ENCODE measurements at places on chromosomes 7 and 10.

GRCh38 chr7:106626376-106627164 is 34.4 kb downstream of the CCDC71L start:
- DNase-seq, result no peak

GRCh38 chr10:99412099-99412498 is 18.3 kb downstream of the GOT1 start:
- DNase-seq, result no peak

- no peak for DNase-seq
Measured at GRCh38 chr10:14569274-14570060, 205.2 kb downstream of the FAM107B start.

- peak; percentile 65 for DNase-seq
Measured at GRCh38 chr7:35624299-35625186, 70.4 kb downstream of the HERPUD2 start.

GRCh38 chr7:133110312-133110711 is 28.4 kb upstream of the CHCHD3 start:
- DNase-seq, result no peak

DNA sequence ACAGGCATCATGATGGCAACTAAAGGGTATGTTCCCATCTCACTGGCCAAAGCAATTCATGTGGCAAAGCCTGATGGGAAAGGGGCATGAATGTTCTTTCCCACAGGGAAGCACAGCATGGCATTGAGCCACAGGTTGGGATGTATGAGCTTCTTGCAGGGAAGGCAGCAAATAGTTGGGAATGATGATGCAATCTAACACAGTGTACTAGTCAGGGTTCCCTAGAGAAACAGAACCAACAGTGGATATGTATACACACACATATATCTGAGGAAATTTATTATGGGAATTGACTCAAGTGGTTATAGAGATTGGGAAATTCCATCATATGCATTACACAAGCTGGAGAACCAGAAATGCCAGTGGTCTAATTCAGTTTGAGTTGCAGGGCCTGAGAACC is 253.6 kb upstream of the NPVF start:
- no peak for DNase-seq

DNA sequence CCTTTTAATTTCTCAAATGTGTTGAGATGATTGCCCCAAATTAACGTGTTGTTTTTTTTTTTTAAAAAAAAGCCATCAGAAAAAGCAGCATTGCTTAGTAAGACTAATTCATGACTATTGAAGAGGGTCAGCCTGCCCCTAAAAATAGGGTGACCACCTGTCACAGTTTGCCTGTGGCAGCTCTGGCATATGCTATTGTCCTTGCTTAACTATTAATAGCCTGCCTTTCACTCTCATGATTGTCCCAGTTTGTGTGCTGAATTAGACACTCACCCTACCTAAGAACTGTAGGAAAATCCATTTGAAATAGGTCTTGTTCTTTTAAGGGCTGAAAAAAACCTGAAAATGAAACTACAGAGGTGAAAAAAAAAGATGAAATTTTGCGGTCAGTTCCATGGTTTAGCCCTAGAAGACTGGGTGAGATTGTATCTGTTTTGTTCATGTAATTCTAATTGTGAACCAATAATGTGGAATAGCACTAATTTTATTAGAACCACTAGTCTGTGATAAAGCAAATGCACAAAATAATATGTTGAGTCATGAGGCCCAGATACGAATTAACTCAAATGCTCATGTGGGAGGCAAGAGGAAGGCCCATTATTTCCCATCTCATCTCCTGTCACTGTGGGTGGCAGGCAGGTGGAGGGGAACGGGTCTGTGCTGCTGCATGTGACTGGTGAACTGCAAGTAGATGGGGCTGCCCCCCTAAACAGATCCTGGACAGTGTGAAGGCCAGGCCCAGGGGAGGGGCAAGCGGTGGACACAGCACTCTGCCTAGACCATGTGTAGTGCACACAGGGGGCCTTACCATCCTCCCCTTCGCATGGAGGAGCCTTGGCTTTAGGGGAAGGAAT is 265.4 kb upstream of the NFE2L3 start:
- DNase-seq, result peak; percentile 25

DNA sequence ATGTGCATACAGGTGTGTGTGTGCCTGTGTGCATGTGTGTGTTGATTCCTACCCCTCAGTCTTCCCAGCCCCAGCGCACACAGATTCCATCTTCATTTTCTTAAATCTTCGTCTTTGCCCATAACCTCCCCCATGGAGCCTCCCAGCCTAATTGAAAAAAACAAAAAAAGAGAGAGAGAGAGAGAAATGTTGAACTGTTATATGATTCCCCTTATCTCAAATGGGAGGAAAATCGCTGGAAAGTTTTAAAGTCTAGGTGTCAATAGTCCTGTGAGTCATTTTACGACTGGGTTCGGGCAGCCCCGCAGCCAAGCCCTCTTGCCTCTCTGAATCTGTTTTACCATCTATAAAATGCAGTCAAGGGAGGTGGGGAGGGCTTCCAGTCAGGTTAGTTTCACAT is 60.9 kb downstream of the SPOCK2 start:
- no peak for DNase-seq

DNA sequence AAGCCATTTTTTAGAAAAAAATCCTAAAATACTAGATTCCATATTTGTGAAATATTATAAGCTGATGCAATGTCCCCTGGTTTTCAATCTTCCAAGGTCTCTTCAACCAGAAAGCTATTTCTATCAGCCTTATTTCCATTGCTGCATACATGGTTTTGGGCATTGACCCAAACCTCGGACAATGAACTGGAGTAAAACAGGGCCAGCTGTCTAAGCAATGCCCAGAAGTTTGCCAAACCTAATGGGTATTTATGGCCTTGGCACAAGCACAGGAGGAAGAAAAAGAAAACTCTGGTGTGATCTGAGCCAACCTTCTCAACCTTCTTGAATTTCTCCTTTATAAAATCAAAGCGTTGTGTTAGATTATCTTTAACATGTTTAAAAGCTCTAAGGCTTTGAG is 402.3 kb downstream of the DNAJB9 start:
- peak; percentile 88 for DNase-seq

GRCh38 chr7:33472348-33473025 is 343.1 kb downstream of the BBS9 start:
- no peak for DNase-seq

DNA sequence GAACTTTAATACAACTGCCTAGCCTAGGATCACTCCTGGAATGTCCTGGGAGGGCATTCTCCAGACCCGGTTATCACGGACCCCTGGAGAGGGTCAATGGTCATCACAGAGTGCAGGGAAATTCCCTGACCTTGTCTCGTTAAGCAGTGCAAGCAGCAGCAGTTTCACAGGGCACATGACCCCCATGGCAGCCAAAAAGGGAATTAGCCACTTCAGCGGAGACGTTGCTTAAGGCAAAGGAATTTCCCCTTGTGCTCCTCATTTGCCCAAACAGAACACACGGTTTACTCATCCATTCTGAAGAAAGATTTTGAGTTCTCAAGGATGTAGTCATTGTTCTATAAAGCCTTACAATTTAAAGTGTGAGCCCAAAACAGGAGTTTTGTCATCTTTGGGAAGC is 260.3 kb downstream of the SNX13 start:
- DNase-seq, result no peak

GRCh38 chr7:77360104-77360503 is 56.0 kb downstream of the GSAP start:
- DNase-seq, result no peak

DNA sequence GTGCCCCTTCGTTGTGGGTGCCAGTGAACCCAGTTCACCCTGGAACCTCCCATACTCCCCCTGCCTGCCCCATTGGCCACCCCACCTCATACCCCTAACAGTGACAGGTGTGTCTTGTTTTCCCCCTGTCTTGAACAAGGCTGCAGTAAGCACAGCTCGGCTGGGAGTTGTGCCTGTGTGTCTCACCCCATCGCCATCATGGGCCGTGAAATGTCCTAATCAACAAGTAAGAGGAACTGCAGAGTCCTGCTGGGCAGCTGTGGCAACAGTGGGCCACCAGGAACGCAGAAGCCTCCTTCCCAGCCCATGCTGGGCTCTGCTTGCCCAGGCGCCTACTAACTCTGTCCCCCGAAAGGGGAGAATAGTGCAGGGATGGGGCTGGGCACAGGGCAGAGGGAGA is 91.6 kb downstream of the C10orf105 start:
- no peak for DNase-seq

GRCh38 chr7:128000048-128000447 is 31.2 kb downstream of the LRRC4 start:
- DNase-seq, result no peak

DNA sequence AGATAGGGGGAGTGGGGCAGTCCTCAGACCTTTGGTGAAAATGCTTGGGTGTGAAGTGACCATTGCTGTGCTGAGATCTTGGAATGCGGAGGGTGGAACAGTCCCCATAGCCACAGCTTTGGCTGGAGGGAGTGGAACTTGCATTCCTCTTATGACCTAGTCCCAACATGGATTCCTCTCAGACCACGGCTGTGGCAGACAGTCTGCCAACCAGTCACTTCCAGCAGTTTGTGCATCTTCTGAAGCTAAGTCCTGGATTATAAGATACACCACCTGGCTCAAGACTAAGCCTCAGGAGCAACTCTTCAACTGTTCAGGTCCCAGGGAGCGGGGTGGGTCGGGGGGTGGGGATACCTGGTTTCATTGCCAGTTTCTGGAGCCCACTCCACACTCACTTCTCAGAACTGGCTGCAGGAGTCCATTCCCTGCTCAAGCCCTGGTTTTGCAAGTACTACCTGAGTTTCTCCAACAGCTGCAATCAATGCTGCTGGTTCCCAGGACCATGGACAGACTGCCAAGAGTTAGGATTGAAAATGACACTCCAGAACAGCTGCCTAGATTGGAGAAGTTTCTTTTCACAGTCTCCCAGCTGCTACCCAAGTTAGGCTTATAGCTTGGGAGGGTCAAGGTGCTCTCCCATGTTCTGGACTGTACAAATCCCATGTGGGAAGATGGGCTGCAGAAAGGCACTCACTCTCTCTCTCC is 29.1 kb upstream of the DGKB start:
- DNase-seq, result no peak

DNA sequence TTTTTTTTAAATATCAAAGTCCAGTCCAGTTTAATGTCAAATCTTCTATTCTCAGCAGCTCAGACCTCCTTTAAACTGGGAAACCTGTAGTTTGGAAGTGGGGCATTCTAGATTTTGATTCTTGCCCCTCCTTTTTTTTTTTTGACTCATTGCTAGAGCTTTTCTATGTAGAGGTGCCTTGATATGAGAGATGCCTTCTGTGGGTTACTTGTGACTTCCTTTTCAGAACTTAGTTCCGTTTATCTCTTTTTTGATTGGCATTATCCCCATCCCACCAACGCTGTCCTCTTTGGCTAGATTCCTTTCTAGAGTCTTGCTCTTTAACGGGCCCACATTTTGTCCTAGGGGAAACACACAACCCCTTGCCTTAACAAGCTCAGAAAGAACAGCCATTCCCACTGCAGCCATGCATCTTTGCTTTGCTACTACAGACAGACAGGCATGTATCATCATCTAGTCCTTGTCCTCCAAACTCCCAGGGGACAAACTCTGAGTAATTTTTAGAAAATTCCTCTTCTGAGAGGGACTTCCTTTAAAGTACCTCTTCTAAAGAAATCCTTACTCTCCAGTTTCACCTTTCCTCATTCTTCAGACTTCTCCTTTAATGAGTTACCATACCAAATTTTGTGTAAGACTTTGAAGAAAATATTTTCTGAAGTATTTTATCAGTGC is 153.6 kb downstream of the PHF14 start:
- DNase-seq, result no peak

- no peak for DNase-seq
Measured at GRCh38 chr10:27747096-27747451, 1.5 kb upstream of the MKX start.

GRCh38 chr10:123636598-123637325 is 29.4 kb upstream of the GPR26 start:
- no peak for DNase-seq

GRCh38 chr7:141737118-141737835 is 881 bp upstream of the SSBP1 start:
- peak; percentile 41 for DNase-seq

DNA sequence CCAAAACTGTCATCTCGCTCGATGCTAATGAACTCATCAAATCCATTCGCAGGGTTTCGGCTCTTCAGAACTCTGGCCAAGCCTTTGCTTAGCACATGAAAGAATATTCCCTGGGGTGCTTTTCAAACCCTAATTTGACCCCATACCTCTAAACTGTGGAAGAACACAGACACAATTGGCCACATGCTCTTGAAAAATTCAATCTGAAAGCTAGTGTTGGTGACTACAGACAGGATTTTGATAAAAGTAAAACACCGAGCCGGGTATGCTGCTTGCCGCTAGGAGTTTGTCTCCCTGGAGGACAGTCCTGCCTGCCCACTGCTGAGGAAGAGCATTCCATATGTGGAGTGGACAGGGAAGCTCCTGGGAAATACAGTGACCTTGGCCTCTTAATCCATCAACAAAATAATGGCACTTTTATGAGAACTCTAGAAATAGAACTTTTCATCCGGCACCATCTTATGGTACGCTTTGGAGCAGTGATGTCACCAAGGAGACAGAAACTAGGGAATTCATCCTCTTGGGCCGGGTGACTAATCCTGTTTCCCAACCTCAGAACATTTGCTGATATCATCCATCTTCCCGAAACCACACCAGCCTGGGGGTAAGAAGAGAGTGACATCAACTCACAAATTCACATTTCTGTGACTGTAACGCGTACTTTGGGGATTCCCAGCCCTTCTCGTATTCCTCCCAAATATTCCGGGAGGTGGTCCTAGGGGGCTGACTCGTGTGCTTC is 34.2 kb downstream of the MTURN start:
- no peak for DNase-seq

- peak; percentile 5 for DNase-seq
Measured at GRCh38 chr10:103592186-103593021, 98.9 kb downstream of the NEURL1 start.

DNA sequence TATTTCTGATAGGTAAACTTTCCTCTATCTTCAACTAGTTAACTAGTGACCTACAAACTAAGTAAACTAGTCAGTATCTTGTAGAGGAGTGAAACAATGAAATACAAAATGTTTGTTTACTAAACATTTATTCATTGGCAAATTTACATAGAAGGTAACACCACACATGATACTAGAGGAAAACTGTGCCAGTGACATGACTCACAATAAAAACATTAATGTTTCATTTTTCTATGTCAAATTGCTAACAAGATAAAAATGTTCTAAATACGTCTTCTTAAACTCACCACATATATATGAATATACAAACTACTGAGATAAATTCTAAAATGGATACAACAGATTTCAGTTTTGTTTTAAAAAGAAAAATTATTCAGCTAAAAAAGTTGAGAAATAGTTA is 471.3 kb downstream of the PARD3 start:
- no peak for DNase-seq

DNA sequence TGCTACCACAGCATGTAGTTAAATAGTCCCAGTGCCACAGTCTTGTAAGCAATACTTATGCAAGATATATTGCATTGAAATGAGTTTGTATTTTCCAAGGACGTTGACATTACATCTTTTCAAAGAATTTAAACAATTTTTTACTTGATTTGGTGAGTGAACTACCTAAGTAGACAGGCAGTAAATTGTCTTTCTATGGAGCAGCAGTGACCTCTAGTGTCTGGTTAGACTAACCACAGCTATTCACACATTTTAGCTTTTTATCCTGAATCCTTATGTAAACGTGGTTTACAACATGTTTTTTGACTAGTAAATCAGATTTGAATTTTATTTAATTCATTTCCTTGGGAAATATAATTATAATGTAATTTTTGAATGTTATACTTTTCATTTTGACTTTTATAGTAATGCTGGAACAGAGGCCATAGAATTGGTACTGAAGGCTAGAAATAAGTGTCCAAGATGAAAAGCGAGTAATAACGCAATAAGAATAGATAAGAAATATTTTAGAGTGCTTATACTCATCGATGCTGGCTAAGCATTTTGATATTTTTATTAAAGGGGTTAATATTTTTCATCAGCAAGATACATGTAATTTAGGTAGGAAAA is 5.6 kb downstream of the LRRTM3 start:
- peak; percentile 19 for DNase-seq
